Hippocampal formation (tissue), 2 donors: ENCODE measurements at places on chromosomes 7 and 10.

GRCh38 chr10:4202938-4203337, 417.9 kb upstream of the KLF6 start:
- DNase-seq, result no peak

- no peak for DNase-seq
Measured at GRCh38 chr7:152902870-152903860, 143.6 kb downstream of the ACTR3B start.

DNA sequence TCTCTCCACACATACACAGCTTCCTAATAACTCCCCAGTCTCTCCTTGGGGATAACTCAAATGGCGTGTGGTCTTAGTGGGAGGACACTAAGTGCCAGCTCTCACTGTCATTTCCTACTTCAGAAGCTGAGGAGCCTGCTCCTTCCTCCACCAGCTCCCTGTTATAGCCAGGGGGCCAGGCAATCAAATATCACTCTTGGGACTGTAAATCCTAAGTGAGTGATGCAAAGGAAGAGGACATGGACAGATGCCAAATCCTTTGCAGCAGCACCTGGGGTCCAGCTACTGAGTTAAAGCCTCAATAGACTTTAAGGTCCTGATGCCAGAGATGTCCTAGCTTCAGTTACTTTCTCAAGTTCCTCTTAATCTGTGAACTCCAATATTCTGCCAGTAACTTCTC, 34.1 kb downstream of the SEM1 start:
- DNase-seq, result no peak

DNA sequence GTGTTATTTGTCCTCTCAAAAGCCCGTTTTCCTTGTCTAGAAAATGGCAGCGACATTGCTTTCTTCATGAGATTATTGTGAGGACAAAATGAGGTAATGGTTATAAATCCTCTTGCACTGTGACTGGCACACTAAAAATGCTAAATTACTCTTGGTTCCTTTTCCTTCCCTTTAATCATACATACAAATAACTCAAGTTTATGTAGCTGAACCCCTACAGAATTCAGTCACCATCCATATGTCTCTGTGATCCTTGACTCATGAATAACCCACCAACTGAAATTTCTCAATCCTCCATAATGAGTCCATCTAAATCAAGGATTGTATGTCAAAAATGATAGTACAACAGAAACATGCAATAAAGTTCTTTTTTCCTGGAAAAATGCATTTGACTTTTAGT, 71.3 kb upstream of the VWC2 start:
- no peak for DNase-seq

- no peak for DNase-seq
Measured at GRCh38 chr7:120055300-120055699, 217.7 kb upstream of the KCND2 start.

DNA sequence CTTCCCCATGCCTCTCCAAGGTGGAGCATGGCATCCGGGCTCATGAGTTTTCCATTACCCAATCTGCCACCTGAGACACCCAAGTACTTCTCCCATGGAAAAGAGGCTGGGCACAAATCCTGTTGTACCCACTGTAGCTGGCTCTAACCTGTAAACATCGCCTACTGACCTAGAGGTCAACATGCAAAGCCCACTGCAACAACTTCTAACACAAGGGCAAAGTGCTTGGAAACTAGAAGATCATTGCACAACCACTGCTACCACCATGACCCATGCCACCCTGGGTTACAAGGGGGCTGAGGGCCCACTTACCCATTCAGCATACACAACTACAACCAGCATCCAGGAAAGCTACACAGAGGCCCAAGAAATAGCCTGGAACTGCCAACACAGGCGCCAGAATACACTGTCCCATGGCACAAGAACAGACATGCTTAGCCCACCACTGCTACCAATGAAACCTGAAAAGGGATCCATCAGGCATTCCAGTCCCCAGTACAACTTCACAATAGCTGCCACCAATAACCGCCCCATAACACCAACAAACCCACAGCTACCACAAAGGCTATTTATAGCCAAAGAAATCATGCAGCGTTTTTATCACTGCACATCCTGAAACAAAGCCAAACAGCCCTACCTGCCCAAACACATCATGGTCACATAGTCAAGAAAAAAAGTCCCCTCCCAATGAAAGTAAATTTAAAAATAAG, 63.4 kb downstream of the RNF32 start:
- DNase-seq, result no peak
